ENCODE measurements at places on chromosomes 7 and 10. TPM values are rescaled to one million over a fixed set of nuclear protein-coding genes. Genes with fewer than 3 reads are reported as not detected.

GRCh38 chr10:86899670-86900276 is 57.6 kb downstream of the MMRN2 start:
- DNase-seq, result no peak

DNA sequence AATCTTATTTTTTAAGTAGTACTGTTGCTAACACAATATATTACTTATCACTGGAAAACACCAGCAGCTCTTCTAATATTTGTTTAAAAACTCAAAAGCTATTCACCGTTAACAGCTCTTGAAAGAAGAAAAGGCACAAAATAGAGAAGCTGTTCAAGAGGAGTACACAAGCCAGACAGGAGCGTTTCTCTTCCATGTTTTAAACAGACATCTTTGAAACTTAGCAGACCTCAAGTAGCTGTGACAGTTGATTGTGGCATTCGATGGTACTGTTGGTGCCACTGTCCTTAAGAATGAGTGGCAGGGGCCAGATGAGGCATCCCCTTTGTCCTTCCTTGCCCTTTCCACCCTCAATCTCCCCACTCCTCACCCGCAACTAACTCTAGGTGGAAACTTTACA is 81.6 kb upstream of the PRR15 start:
- no peak for DNase-seq

GRCh38 chr7:35232994-35233393 is 20.9 kb downstream of the TBX20 start:
- DNase-seq, result no peak

GRCh38 chr7:30321089-30321881 is 36.9 kb downstream of the ZNRF2 start:
- no peak for DNase-seq

DNA sequence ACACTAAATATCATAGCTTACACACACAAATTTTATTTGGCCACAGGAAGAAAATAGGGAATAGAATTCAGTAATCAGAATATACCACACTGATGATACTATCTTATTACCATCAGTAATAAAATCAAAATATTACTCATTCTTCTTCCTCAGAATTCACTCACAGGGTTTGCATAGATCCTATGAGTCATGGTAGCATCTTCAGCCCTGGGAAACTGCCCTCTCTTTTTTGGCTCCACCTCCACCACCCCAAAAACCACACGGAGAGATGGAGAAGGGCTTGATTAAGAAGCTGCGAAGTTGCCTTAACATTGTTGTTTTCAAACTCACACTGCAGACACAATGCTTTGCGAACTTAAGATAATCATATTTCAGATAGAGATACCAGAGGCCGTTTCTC is 154.1 kb upstream of the AHR start:
- no peak for DNase-seq

GRCh38 chr10:43305876-43306275 is 39.0 kb upstream of the RASGEF1A start:
- DNase-seq, result no peak

Gene TCF7L2
- total RNA-seq, result 20.8 TPM

- no peak for DNase-seq
Measured at GRCh38 chr7:47557317-47557693, 24.6 kb downstream of the TNS3 start.

Gene CH25H
- total RNA-seq, result not detected

- DNase-seq, result no peak
Measured at GRCh38 chr7:132778761-132779160, 202.5 kb upstream of the PLXNA4 start.

Gene SHH
- total RNA-seq, result 15.1 TPM

DNA sequence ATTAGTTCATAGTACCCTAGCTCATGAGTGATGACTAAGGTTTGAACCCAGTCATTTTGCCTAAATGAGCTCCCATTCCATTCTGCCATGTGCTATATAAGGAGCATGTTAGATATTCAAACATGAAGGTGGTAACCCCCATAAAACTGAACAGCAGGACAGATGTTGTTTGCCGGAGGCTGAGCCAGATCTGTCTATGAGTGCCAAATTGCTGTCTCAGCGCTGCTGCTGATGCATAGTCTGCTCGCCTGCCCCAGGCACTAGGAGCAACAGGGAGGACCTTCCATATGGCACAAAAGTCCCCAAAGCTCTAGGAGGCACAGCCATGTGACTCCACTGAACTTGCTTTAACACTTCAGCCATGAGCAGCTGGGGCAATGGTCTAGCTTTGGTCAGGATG is 466.0 kb upstream of the GHITM start:
- no peak for DNase-seq

DNA sequence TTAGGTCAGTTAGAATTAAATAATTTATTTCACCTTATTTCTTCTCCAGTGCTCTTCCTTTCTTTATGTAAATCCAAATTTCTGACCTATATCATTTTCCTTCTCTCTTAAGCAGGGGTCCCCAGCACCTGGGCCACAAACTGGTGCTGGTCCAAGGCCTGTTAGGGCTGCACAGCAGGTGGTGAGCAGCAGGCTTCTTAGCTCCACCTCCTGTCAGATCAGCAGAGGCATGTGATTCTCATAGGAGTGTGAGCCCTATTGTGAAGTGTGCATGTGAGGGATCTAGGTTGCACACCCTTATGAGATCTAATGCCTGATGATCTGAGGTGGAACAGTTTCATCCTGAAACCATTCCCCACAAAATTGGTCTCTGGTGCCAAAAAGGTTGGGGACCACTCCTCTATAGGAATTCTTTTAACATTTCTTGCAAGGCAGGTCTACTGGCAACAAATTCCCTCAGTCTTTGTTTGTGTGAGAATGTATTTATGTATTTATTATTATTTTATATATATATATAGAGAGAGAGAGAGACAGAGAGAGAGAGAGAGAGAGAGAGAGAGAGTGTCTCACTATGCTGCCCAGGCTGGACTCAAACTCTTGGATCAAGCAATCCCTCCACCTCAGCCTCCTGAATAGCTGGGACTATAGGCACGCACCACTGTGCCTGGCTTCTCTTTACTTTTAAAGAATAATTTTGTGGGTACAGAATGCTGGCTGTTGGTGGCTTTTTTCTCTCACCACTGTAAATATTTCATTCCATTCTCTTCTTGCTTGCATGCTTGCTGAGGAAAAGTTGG is 4.3 kb upstream of the ABCC2 start:
- peak; percentile 71 for DNase-seq

GRCh38 chr10:112826018-112826697 is 123.9 kb upstream of the TCF7L2 start:
- DNase-seq, result peak; percentile 70

- DNase-seq, result no peak
Measured at GRCh38 chr10:23053036-23053435, 42.3 kb upstream of the MSRB2 start.

Gene ERVW-1
- total RNA-seq, result not detected

Gene KLF6
- total RNA-seq, result 49.2 TPM

DNA sequence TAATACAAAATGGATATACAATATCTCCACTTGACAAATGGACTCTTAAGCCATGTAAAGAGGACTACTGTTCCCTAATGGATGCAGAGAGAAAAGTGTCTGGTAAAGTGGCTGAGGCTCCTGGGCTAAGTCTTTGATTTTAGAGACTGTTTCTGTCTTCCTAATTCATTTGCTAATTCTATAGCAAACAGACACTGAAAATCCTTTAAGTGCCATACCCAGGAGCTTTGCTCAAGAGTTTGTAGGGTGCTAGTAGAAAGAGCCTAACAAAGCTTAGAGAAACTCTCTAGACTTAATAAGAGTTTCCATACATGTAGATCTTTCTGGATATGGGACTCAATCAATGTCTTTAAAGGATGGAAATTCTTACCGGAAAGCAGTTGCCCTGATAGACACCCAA is 16.7 kb downstream of the CEP55 start:
- no peak for DNase-seq

Gene SEMA3D
- 0.32 TPM for total RNA-seq

Gene TMEM168
- total RNA-seq, result 5.8 TPM

Gene RNF32
- 0.66 TPM for total RNA-seq

- DNase-seq, result no peak
Measured at GRCh38 chr10:74750848-74751274, 75.5 kb upstream of the KAT6B start.

All from right lobe of liver (tissue), 6 donors.